Brain pericyte (primary cell): ENCODE measurements at places on chromosomes 7 and 10.

- DNase-seq = no peak
Measured at GRCh38 chr10:24561453-24561852, 162.2 kb downstream of the ARHGAP21 start.

- no peak for DNase-seq
Measured at GRCh38 chr10:1559761-1560160, 177.6 kb downstream of the ADARB2 start.

- DNase-seq = no peak
Measured at GRCh38 chr10:7374795-7375194, 36.0 kb downstream of the SFMBT2 start.

- DNase-seq = no peak
Measured at GRCh38 chr7:36207451-36208291, 54.6 kb downstream of the EEPD1 start.

GRCh38 chr7:139397192-139397591 is 37.5 kb downstream of the LUC7L2 start:
- DNase-seq = no peak

DNA sequence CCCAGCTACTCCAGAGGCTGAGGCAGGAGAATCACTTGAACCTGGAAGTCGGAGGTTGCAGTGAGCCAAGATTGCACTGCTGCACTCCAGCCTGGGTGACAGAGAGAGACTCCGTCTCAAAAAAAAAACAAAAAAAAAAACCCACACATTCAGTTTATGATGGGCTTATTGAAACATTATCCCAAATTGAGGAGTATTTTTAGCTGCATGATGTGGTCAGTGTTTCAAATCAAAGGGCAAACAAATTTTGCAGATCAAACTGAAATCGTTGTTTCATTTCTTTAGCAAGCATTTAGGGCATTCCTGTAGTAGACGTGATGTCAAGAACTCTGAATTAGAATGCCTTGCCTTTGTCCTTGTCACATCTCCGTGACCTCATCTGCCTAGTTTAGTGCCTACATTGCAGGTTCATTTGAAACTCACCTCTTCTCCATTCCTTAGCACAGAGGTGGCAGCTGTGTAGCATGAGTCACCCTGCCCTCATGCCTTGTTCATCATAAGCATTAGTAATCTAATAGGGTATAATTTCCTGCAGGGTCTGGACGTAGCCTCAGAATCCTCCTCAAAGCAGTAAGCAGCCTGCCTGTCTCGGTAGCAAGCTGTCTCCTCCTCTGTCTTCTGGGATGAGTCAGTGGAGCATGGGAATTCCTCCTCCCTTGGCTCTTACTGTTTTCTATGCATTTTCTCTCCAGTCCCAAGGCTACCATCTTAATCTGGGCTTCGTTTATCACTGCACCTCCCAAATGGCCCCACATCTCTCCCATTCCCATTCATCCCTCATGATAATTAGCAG is 73.8 kb downstream of the CUL1 start:
- DNase-seq = peak; percentile 37

DNA sequence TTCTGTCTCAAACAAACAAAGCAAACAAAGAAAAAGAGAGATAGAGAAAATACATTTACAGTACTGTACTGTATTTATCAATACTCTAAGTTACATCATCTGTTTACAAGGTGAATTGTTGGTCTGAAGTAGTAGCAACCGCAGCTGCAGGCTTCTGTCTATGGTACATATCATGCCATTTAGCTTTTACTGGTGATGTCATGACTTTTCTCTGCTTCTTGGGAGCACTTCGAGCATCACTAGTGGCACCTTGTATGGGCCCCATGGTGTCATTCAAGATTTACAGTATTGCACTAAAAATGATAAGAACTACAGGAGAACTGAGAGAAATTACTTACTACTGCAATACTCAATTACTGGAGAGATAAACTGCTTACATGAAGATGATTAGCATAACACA is 826.9 kb downstream of the CNTNAP2 start:
- no peak for DNase-seq

DNA sequence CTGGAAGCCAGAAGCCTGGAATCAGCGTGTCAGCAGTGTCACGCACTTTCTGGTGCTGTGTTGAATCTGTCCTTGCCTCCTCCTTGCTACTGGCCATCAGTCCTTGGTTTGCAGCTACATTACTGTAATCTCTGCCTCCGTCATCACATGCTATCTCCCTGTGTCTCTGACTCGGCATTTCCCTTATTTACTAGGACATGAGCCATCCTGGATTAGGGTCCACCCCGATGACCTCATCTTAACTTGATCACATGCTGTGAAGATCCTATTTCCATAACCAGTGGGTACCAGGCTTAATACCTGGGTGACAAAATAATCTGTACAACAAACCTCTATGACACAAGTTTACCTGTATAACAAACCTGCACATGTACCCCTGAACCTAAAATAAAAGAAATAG is 518.0 kb upstream of the KLF6 start:
- DNase-seq = no peak

- no peak for DNase-seq
Measured at GRCh38 chr10:5595994-5596471, 70.4 kb downstream of the ASB13 start.

DNA sequence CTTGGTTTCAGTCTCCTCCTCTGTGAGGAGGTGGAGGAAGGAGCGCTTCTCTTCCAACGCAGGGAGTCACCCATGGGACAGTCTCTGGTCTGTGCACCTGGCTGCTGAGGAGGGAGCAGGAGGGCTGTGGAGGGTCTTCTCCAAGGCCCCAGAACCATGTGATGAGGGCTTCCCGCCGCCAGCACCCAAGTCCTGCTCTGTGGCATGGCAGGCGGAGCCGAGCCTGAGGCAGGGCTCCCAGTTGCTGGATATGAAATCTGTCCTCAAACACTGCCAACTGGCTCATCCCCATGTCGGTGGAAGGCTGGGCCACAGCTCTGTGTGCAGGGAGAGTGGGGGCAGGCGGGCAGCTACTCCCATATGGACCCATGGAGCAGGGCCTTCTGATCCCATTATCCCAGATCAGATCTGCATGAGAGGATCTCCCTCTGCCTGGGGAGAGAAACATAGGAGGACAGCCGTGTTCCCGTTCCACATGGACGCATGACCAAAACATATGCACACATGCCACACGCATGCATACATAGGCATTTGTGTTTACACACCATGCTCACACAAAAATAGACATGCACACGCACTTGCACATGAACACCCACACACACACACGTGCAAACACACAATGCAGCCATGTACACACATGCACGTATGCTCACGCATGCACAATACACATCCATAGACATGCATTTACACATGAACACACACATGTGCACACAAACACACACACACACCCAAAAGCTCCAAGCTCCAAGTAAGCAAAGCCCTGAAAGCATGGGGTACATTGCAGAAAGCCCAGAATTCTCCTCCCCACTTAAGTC is 38.8 kb upstream of the EN2 start:
- no peak for DNase-seq

DNA sequence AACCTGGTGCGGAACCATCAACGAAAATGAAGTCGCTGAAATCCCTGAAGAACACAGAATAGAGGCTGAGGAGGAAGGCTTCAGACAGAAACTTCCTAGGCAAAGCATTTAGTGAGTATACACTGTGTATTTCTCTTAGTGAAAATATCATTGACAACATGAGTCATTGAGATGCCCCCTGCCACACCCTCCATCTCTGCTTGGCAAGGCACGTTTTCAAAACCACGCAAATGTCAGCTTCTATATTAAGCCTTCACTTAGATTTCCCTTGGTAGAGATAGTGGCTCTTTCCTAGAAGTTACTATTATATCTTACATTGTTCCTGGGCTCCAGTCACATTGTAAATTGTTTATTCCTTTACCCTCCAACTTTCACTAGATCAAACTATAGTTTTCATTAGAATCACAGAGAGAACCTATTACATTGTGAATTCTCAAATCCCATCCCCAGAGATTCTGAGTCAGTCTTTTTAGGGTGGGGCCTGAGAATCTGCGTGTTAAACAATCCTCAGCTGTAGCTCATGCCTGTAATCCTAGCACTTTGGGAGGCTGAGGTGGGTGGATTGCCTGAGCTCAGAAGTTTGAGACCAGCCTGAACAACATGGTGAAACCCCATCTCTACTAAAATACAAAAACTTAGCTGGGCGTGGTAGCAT is 4.6 kb upstream of the SKAP2 start:
- no peak for DNase-seq

- DNase-seq = no peak
Measured at GRCh38 chr7:2896131-2896530, 52.0 kb upstream of the GNA12 start.

- no peak for DNase-seq
Measured at GRCh38 chr7:51261117-51261835, 55.3 kb downstream of the COBL start.
